Fibroblast of lung (primary cell): ENCODE measurements at places on chromosomes 3 and 15. TPM values are rescaled to one million over a fixed set of nuclear protein-coding genes. Genes with fewer than 3 reads are reported as not detected.

DGKG gene
- 0.51 and 4.8 TPM in 2 replicates for total RNA-seq

ZDHHC19 gene
- not detected in 2 replicates for total RNA-seq

WDR93 gene
- total RNA-seq, result under 0.01 and 0.17 TPM in 2 replicates

SAMD7 gene
- total RNA-seq, result not detected in 2 replicates

CCR9 gene
- total RNA-seq, result not detected in 2 replicates

PIK3CB gene
- 9.2 and 17.0 TPM in 2 replicates for total RNA-seq

KLHL6 gene
- total RNA-seq, result not detected in 2 replicates

POPDC2 gene
- 0.17 and 0.26 TPM in 2 replicates for total RNA-seq

CLK3 gene
- 30.8 and 43.1 TPM in 2 replicates for total RNA-seq

CLRN1 gene
- not detected in 2 replicates for total RNA-seq

ESYT3 gene
- 0.17 and 0.51 TPM in 2 replicates for total RNA-seq

EPHA3 gene
- total RNA-seq, result 0.26 and 0.99 TPM in 2 replicates

TMIE gene
- 0.51 and 2.0 TPM in 2 replicates for total RNA-seq

EIF2B5 gene
- total RNA-seq, result 23.4 and 26.9 TPM in 2 replicates

EIF3J gene
- total RNA-seq, result 33.9 and 34.8 TPM in 2 replicates

ALDH1A2 gene
- total RNA-seq, result 2.3 and 7.7 TPM in 2 replicates

CHRNA3 gene
- not detected in 2 replicates for total RNA-seq

RYR3 gene
- total RNA-seq, result 0.17 and 0.26 TPM in 2 replicates

TMC3 gene
- not detected in 2 replicates for total RNA-seq

CYP1A2 gene
- not detected in 2 replicates for total RNA-seq

BHLHE40 gene
- total RNA-seq, result 12.8 and 16.7 TPM in 2 replicates

HEG1 gene
- 69.9 and 137 TPM in 2 replicates for total RNA-seq

LNP1 gene
- 3.1 and 4.1 TPM in 2 replicates for total RNA-seq

SUCLG2 gene
- 64.2 and 87.4 TPM in 2 replicates for total RNA-seq

SMAD6 gene
- 8.7 and 8.9 TPM in 2 replicates for total RNA-seq

SENP8 gene
- total RNA-seq, result 2.6 and 3.0 TPM in 2 replicates

SCN10A gene
- not detected in 2 replicates for total RNA-seq

SRP14 gene
- 162 and 174 TPM in 2 replicates for total RNA-seq

ZNF860 gene
- total RNA-seq, result under 0.01 and 0.50 TPM in 2 replicates

GRK7 gene
- under 0.01 TPM in 1 of 2 replicates, not detected in the other for total RNA-seq

PLSCR2 gene
- total RNA-seq, result 0.17 TPM in 1 of 2 replicates, not detected in the other

NAALADL2 gene
- total RNA-seq, result 5.6 and 11.6 TPM in 2 replicates

AQP9 gene
- not detected in 2 replicates for total RNA-seq

BNC1 gene
- 7.7 and 14.2 TPM in 2 replicates for total RNA-seq

FAM131A gene
- 18.5 and 22.3 TPM in 2 replicates for total RNA-seq

AMIGO3 gene
- total RNA-seq, result under 0.01 and 0.33 TPM in 2 replicates

TTLL13 gene
- under 0.01 TPM in 1 of 2 replicates, not detected in the other for total RNA-seq

PLA2G4F gene
- not detected in 2 replicates for total RNA-seq

FEZF2 gene
- not detected in 2 replicates for total RNA-seq

SIDT1 gene
- total RNA-seq, result not detected in 2 replicates

PTH1R gene
- 3.3 and 4.3 TPM in 2 replicates for total RNA-seq

ZBTB47 gene
- 32.1 and 49.4 TPM in 2 replicates for total RNA-seq

RARB gene
- total RNA-seq, result 9.4 and 10.3 TPM in 2 replicates

CASR gene
- total RNA-seq, result under 0.01 TPM in 1 of 2 replicates, not detected in the other
